ENCODE measurements at places on chromosomes 7 and 10.
A peak's percentile ranks its signal among the peaks of the same experiment; 100 is the strongest.

GRCh38 chr10:70843333-70843732 is 27.6 kb downstream of the SGPL1 start:
- DNase-seq = no peak

- DNase-seq = no peak
These were observed 16.4 kb downstream of the PRSS2 start for GRCh38 chr7:142787034-142787768.

- no peak for DNase-seq
These were observed 82.5 kb upstream of the TBX20 start for GRCh38 chr7:35336444-35336843.

GRCh38 chr7:79282070-79282694 is 171.3 kb downstream of the MAGI2 start:
- DNase-seq = no peak

GRCh38 chr7:129948877-129949291 is 3.9 kb downstream of the UBE2H start:
- peak; percentile 53 for DNase-seq

DNA sequence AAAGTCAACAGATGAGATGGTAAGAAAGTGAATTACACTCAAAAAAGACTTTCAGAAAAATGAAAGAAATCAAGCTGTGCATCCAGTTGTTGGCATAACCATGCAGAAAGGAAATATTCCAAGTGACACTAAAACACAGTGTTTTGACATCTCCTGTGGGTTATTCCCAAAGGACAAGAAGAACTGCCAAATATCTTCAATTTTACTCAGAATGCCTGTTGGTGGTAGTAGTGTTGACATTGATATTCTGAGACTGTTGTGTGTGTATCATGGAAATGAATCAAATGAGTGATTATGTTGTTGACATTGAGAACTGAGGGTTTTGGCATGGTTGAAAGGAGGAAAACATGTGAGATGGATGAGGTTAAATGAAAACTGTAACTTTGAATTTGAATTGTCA is 196.9 kb downstream of the SH2D4B start:
- DNase-seq = no peak

DNA sequence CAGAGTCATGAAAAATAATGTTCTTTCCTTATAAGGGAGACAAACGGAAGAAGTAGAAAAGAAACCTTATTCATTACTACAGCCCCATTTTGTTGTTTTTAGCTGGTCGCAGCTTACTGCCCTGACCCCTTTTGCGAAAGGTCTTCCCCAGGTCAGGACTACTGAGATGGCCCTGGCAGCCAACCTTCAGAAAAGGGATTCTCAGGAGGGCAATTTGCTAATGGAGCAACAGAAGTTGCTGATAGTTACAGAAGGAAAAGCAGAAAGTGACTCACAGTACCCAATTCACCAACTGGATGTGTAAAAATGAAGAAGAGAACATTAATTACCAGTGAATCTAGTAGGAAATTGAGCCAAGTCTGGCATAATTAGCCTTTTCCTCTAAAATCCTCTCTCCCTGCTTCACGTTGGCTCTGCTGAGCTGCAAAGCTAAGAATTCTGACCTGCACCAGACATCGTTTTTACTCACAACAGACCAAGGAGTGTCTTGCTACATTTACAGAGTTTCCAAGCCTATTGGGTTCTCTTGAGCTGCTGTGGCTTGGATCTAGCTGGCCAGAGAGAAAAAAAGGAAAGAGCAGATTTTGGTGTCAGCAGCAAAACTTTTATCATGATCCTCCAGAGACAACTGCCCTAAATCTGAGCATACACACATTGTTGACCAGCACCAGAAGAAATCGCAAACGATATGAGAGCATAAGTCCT is 499.9 kb upstream of the FZD8 start:
- no peak for DNase-seq

GRCh38 chr10:10986606-10987005 is 31.1 kb upstream of the CELF2 start:
- no peak for DNase-seq

DNA sequence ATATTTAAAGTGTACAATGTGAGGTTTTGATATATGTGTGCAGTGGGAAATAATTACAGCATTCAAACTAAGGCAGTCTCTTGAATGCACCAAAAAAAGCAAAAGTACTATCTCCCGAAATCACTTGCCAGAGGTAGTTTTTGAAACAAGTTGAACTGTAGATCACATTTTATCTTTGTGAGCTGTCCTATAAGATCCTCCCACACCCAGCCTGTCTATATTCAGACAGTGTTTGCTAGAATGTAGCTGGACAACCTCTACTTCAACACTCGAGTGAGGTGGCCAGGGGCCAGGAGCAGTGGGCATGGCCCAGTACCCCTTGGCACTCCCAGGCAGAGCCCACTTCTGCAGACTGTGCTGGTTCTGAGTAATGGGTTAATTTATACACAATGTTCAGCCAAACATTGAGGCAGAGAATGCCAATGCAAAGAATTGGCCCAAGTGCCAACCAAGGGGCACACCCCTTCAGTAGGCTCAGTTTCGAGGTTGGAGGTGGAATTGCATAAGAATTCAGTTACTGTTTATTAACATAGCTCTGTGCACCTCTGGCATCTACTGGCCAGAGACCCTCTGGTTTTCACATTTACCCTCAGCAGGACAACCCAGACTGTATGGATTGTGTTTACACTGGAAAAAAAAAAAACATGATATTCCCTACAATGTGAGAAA is 70.5 kb downstream of the AHR start:
- DNase-seq = no peak

GRCh38 chr10:123009105-123009820 is 457 bp downstream of the ACADSB start:
- no peak for DNase-seq

DNA sequence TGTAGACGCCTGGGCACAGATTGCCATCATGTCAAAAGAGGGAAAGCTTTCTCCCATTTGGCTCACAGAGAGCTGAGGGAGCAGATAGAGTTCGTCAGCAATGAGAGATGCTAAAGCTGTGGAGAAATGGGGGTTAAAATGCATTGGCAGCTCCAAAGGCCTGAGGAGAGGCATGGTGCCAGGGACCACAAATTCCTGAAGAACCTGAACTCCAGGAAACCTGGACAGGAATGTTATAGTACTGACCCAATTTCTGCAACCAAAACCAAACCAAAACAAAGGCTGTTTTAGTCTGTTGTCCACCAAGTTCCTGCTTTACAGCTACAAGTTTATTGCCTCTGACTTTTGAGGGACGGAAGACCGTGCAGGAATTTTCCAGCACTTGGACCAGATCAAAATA is 575.7 kb downstream of the REEP3 start:
- DNase-seq = no peak

DNA sequence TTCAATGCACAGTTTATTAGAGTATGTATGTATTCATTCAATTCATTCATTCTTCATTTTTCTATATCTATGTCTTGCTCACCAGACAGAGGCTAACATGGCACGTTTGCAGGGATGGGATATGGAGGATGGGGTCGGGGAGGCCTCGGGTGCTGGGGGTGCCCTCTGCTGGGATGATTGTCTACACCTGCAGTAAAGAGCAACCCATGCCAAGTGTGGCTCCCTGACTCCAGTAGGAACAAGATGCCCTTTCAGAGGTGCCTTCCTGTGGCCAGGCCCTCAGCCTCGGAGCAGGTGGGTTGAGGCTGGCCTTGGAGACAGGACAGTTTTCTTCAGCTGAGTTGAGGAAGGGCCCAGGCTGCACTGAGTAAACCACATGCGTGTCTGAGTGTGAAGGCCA is 157.2 kb downstream of the SH2D4B start:
- no peak for DNase-seq
